ENCODE measurements at places on chromosomes 4 and X.

- DNase-seq = no peak
These were observed 26.0 kb upstream of the ENPEP start for GRCh38 chr4:110449947-110450346.

DNA sequence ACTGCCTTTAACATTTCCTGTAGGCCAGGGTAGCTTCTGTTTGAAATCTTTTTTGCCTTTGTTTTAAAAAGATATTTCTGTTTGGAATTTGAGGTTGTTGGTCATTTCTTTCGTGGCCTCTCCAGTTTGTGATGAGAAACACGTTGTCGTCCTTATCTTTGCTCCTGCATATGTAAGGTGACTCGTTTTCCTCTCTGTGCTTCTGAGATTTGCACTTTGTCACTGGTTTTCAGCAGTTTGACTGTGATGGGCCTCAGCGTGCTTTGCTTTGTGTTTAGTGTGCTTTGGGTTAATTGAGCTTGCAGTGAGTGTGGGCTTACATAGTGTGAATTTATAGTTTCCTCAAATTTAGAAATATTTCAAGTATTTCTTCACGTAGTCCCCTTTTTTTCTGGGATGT, 81.5 kb downstream of the FAM193A start:
- DNase-seq = no peak

DNA sequence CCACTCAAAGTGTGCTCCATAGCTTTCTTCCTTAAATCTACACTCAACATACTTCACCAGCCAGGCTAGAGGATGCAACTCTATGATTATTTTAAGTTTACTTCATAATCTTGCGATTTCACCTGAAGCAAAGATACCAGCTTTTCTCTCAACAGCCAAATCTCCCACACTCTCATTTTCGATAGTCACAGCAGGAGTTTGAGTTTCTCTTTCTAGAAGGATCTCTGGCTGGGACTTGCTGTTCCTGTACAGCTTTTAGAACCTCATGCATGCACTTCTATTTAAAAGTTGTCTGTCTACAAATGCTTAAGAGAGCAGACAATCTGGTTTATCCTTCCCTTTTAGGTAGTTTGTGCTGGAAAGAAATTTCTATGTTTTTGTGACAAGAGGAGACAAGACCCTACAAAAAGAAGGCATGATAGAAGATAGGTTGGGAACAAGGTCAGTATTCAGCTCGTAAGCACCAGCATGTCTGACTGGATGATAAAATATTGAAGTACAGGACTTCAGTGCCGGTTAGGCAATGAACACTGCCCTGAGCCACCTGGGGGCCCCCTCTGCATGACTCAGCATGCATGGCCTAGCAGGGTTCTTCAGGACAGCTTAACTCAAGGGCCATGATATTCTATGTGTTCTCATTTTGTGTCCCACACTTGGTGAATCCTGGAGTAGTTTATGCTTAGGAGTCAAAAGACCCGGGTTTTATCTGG, 65.6 kb downstream of the ATXN3L start:
- no peak for DNase-seq

DNA sequence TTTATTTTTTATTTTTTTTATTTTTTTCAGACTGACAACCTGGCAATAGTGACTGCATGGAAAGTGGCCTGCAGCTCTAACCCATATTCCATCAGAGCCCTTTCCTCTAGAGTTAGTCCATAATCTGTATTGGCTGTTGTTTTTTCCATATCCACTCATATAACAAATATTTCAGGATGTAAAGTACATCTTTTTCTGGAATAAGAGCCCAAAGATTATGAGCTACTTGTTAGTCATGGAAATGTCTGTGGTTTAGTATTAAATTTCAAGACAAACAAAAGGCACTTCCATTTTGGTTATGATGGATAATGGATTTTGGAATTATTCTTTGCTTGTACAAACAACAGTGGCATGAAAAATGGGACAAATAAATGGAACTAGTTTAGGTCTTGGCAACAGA, 296.0 kb upstream of the HS3ST1 start:
- no peak for DNase-seq

GRCh38 chrX:53239474-53239873, 14.5 kb upstream of the KDM5C start:
- DNase-seq = peak; percentile 70

GRCh38 chr4:145709336-145709735, 29.4 kb downstream of the C4orf51 start:
- no peak for DNase-seq

- no peak for DNase-seq
These were observed 4.2 kb upstream of the JCHAIN start for GRCh38 chr4:70670332-70671014.

DNA sequence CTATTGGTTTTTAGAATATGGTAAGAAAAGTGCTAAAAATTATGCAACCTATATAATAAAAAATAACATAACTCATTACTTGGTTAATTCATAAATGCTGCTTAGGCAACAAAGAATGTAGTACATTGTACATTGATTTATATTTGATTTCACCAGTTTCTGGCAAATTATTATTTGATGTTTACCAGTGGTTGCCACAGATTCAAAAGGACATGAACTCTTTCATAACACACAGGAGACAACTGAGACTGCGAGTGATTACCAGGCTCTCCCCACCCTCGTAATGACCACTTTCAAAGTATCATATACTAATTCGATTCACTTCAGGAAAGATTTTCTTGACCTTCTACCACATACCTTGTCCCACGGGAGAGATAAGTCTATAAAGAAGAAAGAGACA, 158.5 kb downstream of the NR3C2 start:
- DNase-seq = no peak

DNA sequence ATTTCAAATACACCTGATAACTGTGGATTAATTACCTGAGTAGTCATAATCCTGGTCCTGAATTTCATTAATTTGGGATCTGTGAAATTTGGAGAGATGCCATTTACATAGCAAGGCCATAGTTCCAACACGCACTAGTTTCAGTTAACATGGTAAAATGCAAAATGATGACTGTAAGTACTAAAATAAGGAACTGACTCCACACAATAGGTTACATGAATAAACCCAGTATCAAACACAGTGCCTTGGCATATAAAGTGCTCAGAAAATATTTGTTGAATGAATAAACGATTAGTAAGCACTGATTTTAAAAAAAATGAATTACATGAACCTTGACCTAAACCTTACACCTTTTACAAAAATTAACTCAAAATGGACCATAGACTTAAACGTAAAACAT, 9.0 kb downstream of the FBXO8 start:
- DNase-seq = no peak

- no peak for DNase-seq
These were observed 153.3 kb downstream of the TMEM164 start for GRCh38 chrX:110156167-110156754.

DNA sequence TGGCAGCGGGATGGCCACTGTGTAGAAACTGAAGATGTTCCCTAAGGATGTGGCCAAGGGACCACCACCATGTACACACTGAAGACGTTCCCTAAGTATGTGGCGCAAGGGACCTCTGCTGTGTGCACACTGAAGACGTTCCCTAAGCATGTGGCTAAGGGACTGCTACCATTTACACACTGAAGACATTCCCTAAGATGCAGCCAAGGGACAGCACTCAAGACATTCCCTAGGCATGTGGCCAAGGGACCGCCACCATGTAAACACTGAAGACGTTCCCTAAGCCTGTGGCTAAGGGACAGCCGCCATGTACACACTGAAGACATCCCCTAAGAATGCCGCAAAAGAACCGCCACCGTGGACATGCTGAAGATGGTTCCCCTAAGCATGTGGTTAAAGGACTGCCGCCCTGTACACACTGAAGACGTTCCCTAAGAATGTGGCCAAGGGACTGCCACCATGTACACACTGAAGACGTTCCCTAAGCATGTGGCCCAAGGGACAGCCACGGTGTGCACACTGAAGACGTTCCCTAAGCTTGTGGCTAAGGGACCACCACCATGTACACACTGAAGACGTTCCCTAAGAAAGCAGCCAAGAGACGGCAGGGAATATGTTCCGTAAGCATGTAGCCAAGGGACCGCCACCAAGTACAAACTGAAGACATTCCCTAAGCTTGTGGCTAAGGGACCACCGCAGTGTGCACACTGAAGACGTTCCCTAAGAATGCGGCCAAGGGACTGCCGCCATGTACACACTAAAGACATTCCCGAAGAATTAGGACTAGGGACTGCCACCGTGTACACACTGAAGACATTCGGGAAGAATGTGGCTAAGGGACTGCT, 43.3 kb downstream of the DHRSX start:
- no peak for DNase-seq

- no peak for DNase-seq
These were observed 11.3 kb upstream of the RBMXL3 start for GRCh38 chrX:115177932-115178331.

DNA sequence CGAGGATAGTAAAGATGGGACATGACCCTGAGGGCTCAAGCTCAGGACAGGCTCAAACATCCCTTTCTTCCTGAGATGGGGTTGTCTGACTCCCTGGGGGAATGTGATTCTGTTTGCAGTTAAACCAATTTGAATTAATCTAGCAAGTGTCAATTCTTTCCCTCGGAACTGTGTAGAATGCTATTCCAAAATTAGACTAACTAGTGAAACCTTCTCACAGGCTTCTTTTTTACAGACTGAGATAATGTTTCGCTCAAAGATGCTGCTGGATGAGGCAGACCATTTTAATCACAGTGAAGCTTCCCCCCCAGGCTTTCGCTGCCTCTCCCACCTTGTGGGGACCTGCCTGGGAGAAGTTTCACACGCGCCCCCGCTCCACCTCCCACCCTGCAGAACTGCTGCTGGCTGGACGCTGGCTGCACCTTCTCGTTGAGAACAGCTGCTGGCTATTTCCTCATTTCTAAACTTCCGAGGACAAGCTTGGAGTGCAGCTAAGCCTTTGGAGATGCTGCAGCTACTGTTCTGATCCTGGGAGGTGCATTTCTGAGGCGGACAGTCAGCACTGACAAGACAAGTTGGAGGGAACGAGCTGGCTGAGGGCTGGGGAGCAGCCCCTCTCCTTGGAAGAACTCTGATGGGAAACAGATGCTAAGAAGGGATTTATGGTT, 297.8 kb downstream of the RAPGEF2 start:
- no peak for DNase-seq

GRCh38 chrX:44432641-44433040, 89.2 kb upstream of the EFHC2 start:
- DNase-seq = no peak

DNA sequence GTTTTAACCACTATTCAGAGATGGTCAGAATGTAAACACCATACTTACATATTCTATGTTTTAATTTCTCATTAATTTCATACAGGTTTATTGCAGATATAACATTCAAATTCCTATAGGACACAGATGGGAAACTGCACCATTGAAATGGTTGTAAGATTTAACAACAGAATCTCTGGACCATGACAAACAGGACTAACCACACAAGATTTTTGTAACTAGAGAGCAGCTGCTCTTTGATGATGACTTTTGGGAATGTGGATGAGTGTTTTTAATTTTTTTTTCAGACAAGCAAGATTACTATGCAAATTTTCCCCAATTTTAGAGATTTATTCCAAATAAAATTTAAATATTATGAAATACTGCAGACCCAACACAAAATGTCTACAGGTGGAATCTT, 610.2 kb downstream of the PCDH18 start:
- no peak for DNase-seq

- DNase-seq = no peak
These were observed 207.5 kb upstream of the FAM9B start for GRCh38 chrX:9241427-9241826.

DNA sequence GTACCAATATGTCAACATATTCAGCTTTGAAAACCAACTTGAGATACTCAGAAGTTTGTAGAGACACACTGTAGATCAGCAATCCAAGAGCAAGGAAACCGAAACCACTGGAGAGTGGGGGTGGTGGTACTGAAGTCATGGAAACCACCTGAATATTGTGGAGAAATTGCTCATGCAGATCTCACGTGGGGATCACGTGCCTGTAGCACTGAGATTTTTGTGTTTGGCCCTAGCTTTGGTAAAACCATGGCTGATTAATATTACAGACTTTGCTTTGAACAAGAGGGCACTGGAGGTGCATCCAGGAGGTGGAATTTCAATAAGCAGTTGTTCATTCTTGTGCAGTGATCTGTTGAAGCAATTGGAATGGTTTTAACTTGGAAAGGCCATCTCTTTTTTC, 47.2 kb downstream of the GBA3 start:
- DNase-seq = no peak
